ENCODE measurements at places on chromosomes 2 and 18.

GRCh38 chr18:49024804-49025421 is 74.1 kb upstream of the SMAD7 start:
- DNase-seq = no peak

DNA sequence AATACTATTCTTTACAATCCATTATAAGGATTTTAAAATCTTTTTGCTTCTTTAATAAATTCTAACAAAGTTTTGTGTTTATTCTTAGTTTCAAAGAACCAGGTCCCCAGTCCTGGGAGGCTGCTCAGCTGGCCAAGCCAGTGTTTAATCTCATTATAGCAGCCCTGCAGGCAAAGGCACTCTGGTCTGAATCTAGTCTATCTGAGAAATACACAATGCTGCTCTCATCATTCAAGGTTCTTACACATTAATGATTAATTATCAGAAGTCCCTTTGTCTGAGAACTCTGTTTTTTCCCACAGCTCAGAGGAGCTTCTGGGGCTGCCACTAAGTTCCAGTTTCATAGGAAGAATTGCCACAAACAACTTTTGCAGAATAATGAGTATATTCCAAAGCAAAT is 27.7 kb downstream of the KCTD18 start:
- DNase-seq = no peak

DNA sequence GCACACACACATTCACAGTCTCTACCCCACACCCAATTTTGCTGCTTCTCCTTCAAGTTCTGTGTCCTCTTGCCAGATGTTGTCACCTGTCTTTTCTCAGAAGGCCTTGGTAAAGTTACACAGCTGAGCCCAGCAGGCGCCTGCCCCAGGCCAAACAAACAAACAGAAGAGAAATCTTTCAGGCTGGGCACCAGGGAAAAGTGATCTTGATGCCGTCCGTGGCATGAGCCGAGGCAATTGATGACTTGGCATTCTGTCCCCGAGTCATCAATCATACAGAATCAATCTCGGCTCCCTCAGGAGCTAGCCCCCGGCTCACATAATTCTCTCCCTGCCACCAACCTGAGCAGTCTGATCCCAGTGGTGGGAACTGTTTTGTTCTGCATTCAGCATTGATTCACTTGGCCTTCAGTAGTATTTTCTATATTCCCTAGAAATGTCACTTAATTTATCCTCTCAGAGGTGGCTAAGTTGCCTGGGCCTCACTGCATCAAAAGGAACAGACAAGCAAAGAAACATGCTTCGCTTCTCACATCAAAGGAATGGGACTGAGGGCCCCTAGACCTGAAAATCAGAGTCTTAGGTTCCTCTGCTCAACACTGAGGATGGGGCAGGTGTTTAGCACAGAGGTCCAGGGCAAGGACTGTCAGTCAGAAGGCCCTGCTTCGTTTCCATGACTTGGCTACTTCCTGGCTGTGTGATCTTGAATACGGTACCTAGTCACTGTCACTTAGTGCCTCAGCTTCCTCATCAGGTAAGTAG is 278.8 kb upstream of the CELF4 start:
- DNase-seq = no peak

DNA sequence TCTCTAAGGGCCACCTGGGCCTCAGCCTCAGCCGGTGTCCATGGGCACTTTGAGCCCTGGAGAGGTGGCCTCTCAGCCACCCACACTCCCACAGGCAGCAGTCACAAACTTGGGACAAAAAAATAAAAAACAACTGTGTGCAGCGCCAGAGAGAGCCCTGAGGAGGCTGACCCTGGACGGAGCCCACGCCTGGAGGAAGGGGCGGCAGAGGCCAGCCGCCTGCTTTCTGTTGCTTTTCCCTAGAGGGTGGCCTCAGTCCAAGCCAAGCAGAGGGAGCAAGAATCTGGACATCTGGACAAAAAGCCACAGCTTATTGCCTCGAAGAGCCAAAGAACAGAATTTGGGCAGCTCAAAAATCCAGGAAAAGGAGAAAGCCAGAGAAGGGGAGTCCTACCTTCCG is 43.3 kb upstream of the LDLRAD4 start:
- no peak for DNase-seq

DNA sequence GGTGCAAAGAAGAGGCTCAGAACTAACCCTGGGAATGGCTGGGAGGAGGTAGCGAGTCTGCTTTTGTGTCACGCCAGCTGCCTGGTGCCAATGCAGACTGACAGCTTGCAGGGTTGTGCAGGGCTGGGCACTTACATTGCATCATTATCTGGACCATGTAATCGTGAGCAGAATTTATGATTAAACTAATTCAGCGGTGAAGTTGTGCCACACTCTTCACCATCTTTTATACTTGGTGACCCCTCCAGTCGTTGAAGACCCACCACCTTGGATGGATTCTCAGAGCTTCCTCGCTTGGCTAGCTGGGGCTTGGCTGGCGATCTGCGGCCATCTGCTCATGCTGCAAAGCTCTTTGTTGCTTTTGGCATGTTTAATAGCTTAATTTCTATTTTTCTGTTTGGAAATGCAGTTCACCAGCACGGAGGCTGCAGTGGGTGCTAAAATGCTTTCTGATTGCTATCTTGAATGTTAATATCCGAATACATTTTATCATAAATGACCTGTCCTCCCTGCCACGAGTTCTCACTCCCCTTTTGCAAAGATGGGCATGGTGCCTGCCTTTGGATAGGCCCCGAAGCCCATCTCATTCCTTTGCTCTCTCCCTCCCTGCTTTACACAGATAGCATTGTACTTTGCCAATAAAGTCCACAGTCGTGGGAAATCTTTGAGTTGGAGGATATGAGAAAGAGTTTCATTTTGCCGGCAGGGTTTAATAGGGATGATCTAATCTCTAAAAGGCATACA is 188.2 kb downstream of the PRKCE start:
- no peak for DNase-seq

DNA sequence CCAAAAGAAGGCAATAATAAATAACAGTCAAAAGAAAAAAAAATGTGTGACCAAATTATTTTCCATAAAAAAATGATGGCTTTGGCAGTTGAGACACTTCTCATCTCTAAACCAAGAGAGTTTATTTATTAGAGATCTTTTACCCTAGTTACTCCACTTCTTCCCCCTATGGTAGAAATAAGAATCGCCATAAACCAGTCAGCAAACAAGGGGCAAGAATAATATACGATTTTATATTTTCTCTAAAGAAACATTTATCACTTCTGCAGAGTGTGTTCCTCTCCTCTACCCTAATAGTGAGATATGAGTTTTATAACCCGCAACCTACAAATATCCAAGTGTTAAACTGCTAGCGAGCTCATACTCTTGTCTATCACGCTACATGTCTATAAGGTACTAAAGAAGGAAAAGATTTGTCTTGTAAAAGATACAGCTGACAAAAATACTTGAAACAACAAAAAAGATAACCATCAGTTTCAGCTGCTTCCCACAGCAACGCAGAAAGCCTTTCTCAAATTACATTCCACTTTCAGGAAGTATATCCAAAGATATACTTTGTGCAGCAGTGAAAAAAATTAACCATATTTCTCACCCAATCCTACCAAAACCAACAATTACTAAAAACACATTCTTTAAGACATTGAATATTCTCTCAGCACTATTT is 2.3 kb downstream of the RNF103 start:
- DNase-seq = no peak

DNA sequence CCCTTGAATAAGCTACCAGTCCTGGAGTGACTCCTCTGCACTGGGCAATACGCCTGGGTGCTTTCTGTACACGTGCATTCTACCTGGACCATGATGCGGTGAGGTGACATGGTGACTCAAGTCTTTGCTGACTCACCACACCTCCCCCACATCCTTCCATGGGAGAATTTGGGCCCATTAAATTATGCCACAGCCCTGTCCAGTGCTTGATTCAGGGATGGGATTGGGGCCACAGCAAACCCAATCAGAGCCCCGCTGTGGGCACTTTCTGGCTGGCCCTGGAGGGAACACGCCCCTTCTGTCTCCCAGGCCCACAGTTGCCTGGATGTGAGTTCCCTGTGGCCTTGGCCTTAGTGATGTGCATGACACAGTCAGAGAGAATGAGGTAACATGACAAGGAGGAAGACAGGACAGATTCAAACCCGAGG is 86.9 kb downstream of the LRRC30 start:
- DNase-seq = no peak

DNA sequence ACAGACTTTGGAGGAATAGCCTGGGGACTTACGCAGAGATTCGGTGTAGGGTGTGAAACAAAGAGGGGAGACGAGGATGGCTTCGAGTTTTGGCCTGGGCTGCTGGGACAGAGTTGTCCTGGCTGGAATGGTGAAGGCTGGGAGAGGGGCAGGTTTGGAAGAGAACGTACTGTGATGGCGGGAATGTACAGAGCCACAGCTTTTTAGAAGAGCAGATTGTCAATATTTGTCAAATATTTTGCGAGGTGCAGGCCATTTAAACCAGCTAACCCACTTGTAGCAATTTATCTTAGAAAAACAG is 14.4 kb upstream of the ITM2C start:
- no peak for DNase-seq

GRCh38 chr2:203737360-203737759 is 30.9 kb downstream of the CD28 start:
- no peak for DNase-seq

- DNase-seq = no peak
Measured at GRCh38 chr2:239517686-239518085, 116.9 kb upstream of the HDAC4 start.

DNA sequence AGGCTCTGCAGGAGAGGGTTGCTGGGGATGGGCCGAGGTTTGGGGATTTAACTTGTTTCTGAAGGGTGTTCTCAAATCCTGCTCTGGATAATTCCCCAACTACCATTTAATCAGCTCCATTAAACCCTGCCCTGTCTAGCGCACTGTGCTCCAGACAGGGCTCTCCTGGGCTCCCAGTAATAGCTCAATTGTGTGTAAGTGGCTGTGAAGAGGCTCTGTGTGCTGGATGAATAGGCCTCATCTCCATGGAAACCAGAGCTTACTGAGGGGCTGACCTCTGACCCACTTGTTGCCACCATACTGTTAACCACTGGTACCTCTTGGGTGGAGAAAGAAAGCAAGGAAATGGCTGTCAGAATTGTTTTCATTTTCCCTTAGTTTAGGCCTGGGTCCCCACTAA is 92.9 kb downstream of the TGOLN2 start:
- DNase-seq = no peak

DNA sequence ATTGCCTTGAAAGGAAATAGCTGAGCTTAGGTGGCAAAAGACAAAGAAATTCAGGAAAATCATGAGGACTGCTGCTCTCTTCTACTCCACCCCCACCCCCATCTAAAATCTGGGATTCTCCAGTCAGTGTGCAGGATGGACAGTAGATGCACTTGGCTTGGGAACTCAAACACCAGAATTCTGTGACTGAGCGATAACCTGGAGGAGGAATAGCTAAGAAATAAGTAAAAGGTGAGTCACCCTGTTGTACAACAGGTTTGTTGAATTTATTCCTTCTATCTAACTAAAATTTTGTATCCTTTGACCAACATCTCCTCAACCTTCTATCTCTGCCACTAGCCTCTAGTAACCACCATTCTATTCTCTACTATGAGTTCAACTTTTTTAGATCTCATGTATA is 1029.9 kb upstream of the ACVR2A start:
- DNase-seq = no peak

GRCh38 chr18:5463390-5463789 is 80.4 kb downstream of the EPB41L3 start:
- no peak for DNase-seq

DNA sequence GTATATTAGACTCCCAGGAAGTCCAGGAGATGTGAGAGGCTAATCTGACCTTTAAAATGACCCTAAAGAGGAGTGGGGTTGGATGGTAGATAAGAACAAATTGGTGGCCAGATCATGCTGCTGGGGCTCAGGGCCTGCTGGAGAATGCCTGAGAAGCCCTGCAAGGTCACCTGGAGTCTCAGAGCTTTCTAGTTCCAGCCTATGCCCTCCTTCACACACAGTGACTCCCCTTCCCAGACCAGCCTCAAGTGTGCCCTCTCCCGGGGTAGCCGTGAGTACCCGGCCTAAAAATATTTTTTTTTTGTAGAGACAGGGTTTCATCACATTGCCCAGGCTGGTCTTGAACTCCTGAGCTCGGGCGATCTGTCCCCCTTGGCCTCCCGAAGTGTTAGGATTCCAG is 44.2 kb upstream of the FZD5 start:
- DNase-seq = no peak

GRCh38 chr2:172083628-172084394 is 1.5 kb upstream of the DLX1 start:
- DNase-seq = no peak

GRCh38 chr2:29013057-29013780 is 32.1 kb downstream of the TOGARAM2 start:
- no peak for DNase-seq

- no peak for DNase-seq
Measured at GRCh38 chr2:43482961-43483360, 112.9 kb downstream of the THADA start.

DNA sequence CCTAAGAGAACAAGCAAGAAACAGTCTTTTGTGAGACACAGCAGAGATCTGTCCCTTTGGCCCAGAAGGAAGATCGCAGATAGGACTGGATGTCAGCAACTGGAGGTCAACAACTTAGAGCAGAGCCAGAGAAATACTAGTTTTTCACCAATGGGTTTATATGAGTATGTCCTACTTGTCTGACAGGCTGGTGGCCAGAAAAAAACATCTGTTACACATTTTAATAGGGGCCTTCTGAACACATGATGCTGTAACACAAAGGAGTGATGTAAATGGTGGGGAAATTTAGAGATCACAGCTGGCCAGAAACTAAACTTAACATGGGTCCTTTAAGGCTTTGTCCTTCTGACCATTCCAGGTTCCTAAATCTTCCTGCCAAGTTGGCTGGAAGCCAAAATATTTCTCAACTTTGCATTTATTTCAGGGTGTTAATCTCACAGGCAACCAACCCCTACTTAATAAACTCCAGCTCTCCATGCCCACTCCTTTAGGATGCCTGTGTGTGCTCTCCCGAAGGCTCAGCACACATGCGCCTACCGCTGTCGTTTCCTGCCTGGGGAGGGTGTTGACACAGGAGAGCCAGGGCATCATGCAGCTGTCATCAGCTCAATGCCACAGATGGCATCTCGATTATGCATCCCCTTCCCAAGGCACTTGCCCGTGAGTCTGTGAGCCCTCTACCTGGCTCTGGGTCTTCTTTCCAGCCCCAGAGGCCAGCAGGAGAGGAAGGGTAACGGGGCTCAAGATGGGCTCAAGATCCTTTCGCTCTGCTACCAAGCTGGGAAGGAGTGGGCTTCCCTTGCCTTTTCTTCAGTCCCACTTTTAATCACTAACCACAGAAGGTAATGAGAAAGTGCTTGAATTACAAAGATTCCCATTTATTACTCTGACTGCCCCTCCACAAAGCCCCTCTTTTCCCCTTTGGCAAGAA is 252.5 kb downstream of the ETAA1 start:
- no peak for DNase-seq

GRCh38 chr18:60060578-60060977 is 160.8 kb downstream of the PMAIP1 start:
- no peak for DNase-seq

- DNase-seq = no peak
Measured at GRCh38 chr18:36152781-36153180, 23.1 kb downstream of the ELP2 start.

- DNase-seq = no peak
Measured at GRCh38 chr2:43484323-43484930, 111.4 kb downstream of the THADA start.

GRCh38 chr2:7075834-7076233 is 158.6 kb downstream of the RNF144A start:
- DNase-seq = no peak
